Mesothelial cell of epicardium (in vitro differentiated cells): ENCODE measurements at places on chromosomes 11 and 22. TPM values are rescaled to one million over a fixed set of nuclear protein-coding genes. Genes with fewer than 3 reads are reported as not detected.

GRCh38 chr22:27834364-27835185, 33.0 kb upstream of the MN1 start:
- H3K36me3 ChIP-seq, result peaks cover 8% of the 10 kb centered on the region
- peaks cover 33% of the 10 kb centered on the region for H3K4me1 ChIP-seq
- no peak overlapping the region for H3K4me3 ChIP-seq
- no peak for DNase-seq
- H3K27me3 ChIP-seq, result no peaks in the 10 kb centered on the region

DNA sequence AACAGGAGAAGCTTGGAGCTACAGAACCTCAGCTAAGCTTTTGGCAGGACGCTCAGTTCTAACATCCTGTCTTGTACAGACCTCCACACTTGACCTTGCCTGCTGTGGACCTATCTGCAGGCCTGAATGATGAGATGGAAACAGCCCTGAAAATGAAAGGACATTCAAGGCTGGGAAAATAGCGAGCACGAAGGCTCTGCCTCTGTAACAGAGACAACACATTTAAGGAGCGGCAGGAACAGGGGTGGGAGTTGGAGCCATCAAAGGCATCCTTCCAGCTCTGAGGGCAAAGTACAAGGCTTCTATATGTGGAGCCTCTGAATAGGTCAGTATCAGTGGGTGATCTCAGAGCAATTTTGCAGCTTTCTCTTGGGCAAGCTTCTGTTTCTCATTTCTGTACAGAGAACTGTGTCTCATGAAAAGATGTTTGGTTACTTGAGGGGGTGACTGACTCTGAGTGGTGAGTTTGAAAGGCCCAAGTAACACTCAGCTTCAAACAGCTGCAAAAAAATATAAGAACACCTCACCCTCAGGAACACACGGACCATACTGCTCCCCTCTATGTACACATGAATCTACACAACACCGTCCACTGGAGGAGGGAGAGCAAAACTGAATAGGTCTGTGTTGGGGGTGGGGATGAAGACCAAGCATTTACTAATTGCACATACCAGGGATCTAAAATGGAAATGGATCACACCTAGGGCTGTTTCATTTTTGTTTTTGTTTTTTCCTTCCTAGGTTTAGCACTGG, 101.6 kb downstream of the CCDC81 start:
- peaks cover 4% of the 10 kb centered on the region for H3K36me3 ChIP-seq
- no peak overlapping the region for H3K27ac ChIP-seq
- H3K4me1 ChIP-seq, result peaks cover 11% of the 10 kb centered on the region
- no peak for DNase-seq

GRCh38 chr11:70278994-70279393, 8.5 kb downstream of the PPFIA1 start:
- H3K4me1 ChIP-seq, result peaks cover 8% of the 10 kb centered on the region
- no peak overlapping the region for H3K4me3 ChIP-seq
- H3K36me3 ChIP-seq, result peaks cover 50% of the 10 kb centered on the region
- DNase-seq, result no peak
- no peaks in the 10 kb centered on the region for H3K27me3 ChIP-seq
- H3K27ac ChIP-seq, result no peak overlapping the region

- H3K27me3 ChIP-seq, result peaks cover 35% of the 10 kb centered on the region
- H3K4me3 ChIP-seq, result no peak overlapping the region
- no peaks in the 10 kb centered on the region for H3K36me3 ChIP-seq
- H3K4me1 ChIP-seq, result peaks cover 9% of the 10 kb centered on the region
- DNase-seq, result no peak
Observed at GRCh38 chr11:64638829-64639228, 47.8 kb downstream of the SLC22A12 start.

DNA sequence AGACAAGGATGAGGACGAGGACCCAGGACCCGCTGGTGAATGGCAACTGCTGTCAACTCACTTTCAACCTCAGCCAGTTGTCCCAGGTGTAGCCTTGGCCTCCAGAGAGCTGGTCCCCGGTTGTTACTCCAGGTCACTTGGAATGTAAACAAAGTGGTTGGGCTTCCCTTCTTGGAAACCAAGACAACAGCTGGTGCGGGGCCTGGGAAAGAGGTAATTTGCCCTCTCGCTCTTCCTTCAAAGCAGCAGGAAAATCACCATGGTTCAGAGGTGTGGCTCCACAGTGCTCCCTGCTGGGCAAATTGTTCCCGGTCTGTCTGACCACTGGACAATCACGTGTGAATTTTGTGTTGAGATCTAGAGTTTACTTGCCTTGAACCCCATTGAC, 15.0 kb downstream of the SLC1A2 start:
- H3K27me3 ChIP-seq, result peaks cover 2% of the 10 kb centered on the region
- H3K4me3 ChIP-seq, result no peak overlapping the region
- no peaks in the 10 kb centered on the region for H3K36me3 ChIP-seq
- H3K4me1 ChIP-seq, result peaks cover 16% of the 10 kb centered on the region

- H3K27ac ChIP-seq, result no peak overlapping the region
- no peak overlapping the region for H3K4me3 ChIP-seq
- no peaks in the 10 kb centered on the region for H3K27me3 ChIP-seq
- no peak for DNase-seq
Observed at GRCh38 chr11:12448131-12448939, 71.0 kb downstream of the PARVA start.

DNA sequence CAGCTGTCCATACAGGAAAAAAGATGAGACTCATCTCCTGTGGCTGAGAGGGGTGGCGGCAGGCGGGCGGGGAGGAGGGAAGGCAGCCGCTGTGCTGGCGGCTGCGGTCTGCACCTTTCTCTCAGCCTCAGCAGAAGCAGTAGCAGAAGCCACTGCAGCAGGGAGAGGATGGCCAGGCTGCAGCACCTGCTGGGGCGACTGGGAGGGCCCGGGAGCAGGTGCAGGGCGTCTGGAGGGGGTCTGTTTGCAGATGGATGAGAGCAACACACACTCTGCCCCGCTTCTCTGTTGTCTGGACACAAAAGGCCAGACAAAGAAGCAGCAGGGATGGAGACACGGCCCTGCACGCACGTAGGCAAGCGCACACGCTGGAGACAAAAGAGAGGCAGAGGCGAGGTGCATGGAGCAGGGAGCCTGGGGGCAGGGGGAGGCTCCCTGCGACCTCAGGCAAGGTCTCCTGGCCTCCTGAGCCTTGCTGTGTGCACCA, 9.3 kb upstream of the MIAT start:
- no peak overlapping the region for H3K27ac ChIP-seq
- H3K4me3 ChIP-seq, result no peak overlapping the region
- peaks cover 54% of the 10 kb centered on the region for H3K4me1 ChIP-seq
- peaks cover 62% of the 10 kb centered on the region for H3K27me3 ChIP-seq
- no peak for DNase-seq
- no peaks in the 10 kb centered on the region for H3K36me3 ChIP-seq

- H3K27me3 ChIP-seq, result peaks cover 33% of the 10 kb centered on the region
- no peak overlapping the region for H3K4me3 ChIP-seq
- H3K36me3 ChIP-seq, result no peaks in the 10 kb centered on the region
- H3K27ac ChIP-seq, result no peak overlapping the region
- DNase-seq, result peak; percentile 31
Observed at GRCh38 chr11:120131941-120132644, 5.8 kb downstream of the TRIM29 start.

GRCh38 chr11:116714902-116715301, 57.9 kb downstream of the BUD13 start:
- no peak overlapping the region for H3K4me3 ChIP-seq
- peaks cover 20% of the 10 kb centered on the region for H3K27me3 ChIP-seq
- no peak overlapping the region for H3K27ac ChIP-seq
- no peaks in the 10 kb centered on the region for H3K4me1 ChIP-seq
- no peak for DNase-seq

DNA sequence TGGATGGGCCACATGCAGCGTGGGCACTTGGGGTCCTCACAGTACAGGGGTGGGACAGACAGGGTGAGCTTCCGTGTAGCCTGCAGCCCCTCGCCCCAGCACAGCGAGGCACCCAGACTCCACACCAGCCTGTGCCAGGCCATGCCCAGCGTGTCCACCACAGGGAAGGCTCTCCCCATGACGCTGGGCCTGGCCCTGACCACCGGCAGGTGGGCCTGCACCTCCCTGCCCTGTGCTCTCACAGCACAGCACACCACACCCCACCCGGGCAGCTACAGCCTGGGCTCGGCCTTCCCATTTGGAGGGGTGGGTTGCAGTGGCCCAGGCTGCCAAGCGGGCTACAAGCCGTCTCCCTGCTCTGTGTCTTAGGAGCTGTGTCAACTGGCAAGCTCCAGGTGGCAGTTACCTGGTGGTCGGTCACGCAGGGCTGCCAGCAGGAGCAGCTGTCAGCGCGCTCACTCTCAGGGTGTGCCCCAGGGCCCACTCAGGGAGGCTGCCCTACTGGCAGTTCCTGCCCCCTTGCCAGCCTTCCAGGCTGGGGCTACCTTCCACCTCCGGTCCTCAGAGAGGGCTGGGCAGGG, 4.6 kb downstream of the MOB2 start:
- H3K4me1 ChIP-seq, result peaks cover 5% of the 10 kb centered on the region
- DNase-seq, result no peak
- peaks cover 13% of the 10 kb centered on the region for H3K36me3 ChIP-seq

GRCh38 chr22:39546889-39547586, 14.5 kb upstream of the RPS19BP1 start:
- no peak overlapping the region for H3K27ac ChIP-seq
- H3K36me3 ChIP-seq, result no peaks in the 10 kb centered on the region
- H3K4me3 ChIP-seq, result no peak overlapping the region
- H3K27me3 ChIP-seq, result peaks cover 82% of the 10 kb centered on the region
- DNase-seq, result no peak

DNA sequence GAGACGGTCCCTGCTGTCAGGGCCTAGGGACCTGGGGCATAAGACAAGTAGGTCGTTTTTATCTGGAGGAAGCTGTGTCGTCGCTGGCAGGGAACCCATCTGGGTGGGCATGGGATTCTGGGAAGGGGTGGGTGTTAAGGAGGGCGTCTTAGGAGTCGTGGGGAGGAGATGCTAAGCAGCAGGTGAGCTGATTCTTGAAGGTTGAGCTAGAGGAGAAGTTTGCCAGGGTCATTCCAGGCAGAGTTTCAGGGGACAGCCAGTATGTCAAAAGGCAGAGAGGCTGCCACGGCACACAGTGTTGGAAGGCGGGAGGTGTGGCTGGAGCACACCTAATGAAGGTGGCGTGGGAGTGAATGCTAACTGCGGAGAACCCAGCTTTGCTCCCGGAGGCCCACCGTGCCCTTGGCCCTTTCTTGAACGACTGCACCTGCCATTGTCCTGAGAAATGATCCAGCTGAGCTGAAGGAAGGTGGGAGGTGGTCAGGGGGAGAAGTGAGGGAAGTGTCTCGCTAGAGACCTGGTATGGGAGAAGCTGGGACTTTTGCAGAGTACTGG, 1.3 kb downstream of the FAM118A start:
- peak overlapping the region; percentile 83 for H3K4me3 ChIP-seq
- H3K27me3 ChIP-seq, result no peaks in the 10 kb centered on the region
- peak overlapping the region; percentile 76 for H3K27ac ChIP-seq
- H3K36me3 ChIP-seq, result no peaks in the 10 kb centered on the region
- peaks cover 32% of the 10 kb centered on the region for H3K4me1 ChIP-seq
- DNase-seq, result no peak

DNA sequence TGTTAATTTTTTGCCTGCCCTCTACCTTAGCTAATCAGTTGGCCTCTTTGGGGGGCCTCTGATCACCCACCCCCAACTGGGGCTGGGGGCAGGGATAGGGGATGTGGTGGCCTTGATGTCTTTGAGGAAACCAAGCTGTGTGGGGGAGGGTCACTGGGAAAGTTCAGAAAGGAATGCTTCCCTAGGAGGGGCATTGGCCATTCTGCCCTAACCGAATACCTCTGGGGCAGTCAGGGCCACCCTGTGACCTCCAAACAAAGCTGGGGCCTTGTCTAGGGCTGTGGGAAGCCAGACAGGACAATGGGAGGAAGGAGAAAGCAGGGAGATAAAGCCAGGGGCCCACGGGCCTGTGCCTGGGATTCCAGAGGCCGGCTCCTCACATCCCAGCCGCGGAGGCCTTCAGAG, 97.5 kb downstream of the TSPAN18 start:
- no peaks in the 10 kb centered on the region for H3K27me3 ChIP-seq
- H3K36me3 ChIP-seq, result no peaks in the 10 kb centered on the region

DNA sequence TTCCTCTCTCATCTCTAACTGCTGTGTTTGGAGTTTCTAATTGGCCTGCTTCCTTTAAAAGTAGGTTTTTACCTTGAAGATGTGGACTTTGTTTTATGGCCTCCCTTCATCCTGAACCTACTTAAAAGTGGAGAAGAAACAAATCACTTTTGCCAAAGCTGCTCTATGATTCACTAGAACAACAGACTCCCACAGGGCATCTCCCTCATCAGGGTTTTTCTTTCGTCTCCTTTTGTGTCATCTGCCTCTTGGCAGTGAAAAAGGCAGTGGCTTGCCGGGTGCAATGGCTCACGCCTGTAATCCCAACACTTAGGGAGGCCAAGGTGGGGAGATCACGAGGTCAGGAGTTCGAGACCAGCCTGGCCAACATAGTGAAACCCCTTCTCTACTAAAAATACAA, 186.6 kb upstream of the MTNR1B start:
- H3K27ac ChIP-seq, result no peak overlapping the region
- no peak for DNase-seq
- no peaks in the 10 kb centered on the region for H3K4me1 ChIP-seq
- no peak overlapping the region for H3K4me3 ChIP-seq

- H3K4me3 ChIP-seq, result no peak overlapping the region
- H3K27me3 ChIP-seq, result no peaks in the 10 kb centered on the region
- H3K27ac ChIP-seq, result no peak overlapping the region
- no peaks in the 10 kb centered on the region for H3K4me1 ChIP-seq
Observed at GRCh38 chr11:34308913-34309585, 48.8 kb downstream of the ABTB2 start.

DNA sequence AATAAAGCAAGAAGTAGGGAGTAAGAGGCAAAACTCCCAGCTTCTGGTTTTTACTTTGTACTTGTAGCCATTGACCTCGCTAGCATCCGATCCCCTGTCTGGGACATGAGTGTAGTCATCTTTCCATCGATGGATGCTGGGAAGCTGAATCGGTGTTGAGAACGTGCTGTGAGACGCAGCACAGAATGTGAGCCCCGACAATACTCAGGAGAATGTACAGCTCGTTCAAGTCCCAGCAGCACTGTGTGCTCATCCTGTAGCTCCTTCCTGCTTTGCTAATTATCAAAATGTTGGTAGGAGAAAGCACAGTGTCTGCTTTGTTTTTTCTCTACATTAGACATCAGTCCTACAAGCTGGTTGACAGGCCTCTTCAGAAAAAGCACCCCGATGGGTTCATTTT, 56.6 kb downstream of the JAM3 start:
- H3K4me1 ChIP-seq, result peaks cover 11% of the 10 kb centered on the region
- no peak for DNase-seq
- H3K36me3 ChIP-seq, result peaks cover 7% of the 10 kb centered on the region

GRCh38 chr11:79864882-79865281, 424.1 kb upstream of the TENM4 start:
- no peak overlapping the region for H3K27ac ChIP-seq
- H3K4me3 ChIP-seq, result no peak overlapping the region
- peaks cover 39% of the 10 kb centered on the region for H3K27me3 ChIP-seq
- DNase-seq, result no peak

Gene DRAP1
- 68.5 to 74.4 TPM (median 70.9 TPM) in 3 replicates for total RNA-seq

Gene C11orf97
- not detected in 3 replicates for total RNA-seq

Gene PATE4
- not detected in 3 replicates for total RNA-seq

Gene PPP2R1B
- 29.2 to 34.8 TPM (median 33.8 TPM) in 3 replicates for total RNA-seq

Gene GLB1L2
- 8.9 to 9.9 TPM (median 9.5 TPM) in 3 replicates for total RNA-seq

Gene OR56A1
- 0.09 to 0.20 TPM (median 0.13 TPM) in 3 replicates for total RNA-seq

Gene OLFML1
- 45.3 to 47.7 TPM (median 45.6 TPM) in 3 replicates for total RNA-seq

Gene TLCD5
- 15.3 to 15.7 TPM (median 15.6 TPM) in 3 replicates for total RNA-seq

Gene TTLL12
- total RNA-seq, result 41.3 to 43.5 TPM (median 42.7 TPM) in 3 replicates
